ENCODE measurements at places on chromosomes 3 and 15.

GRCh38 chr3:127262533-127262932 is 25.3 kb downstream of the PRR20G start:
- no peak for DNase-seq

DNA sequence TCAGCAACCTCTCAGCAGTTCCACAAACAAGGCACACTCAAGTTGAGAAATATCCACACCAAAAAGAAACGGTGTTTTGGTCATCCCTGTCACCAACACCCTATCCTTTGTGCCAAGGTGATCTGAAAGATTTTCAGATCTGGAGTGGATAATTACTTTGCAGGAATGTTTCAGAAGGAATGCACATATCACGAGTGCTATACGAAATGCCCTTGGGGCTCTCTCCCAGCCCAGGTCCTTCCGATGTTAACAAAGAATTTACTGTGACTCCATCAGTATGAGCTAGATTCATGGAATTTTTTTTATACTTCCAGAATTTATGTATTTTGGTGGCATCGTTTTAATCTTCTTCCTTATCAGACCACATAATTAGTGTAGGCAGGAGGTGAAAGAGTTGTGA is 105.0 kb downstream of the GRM7 start:
- DNase-seq = no peak

DNA sequence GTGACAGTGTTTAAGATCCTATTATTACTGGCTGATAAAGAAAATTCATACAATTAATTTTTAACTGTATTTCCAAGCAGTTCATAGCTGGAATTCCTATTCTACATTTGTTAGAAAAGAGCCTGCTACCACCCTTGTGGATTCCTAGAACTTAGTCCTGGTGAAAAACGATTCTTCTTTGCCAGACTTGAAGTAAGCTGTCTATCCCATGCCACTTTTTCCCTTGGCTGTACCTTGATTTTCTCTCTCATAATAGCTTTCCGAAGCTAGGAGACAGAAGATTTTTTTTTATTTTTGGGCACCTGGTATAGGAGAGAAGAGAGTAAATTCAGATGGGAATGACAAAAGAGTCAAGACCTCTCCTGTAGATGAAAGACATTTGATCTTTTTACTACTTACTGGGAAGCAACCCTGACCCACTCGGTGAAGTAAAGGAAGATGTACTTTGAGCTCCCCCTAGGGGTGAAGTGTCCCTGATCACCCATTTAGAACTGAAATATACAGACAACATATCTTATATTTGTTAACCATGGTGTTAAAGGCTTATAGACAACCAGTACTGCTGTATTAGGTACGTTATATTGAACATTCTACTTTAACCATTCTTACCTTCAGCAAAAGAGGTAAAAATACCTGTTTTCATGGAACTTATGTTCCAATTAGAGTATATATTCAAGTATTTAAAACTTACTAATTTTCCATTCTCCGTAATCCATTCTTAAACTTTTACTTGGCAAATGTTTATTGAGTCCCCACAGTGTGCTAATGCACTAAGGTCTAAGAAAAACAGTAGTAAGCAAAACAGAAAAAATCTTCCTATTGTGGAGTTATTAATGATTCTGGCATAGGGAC is 36.2 kb upstream of the C3orf38 start:
- DNase-seq = peak; percentile 65

- DNase-seq = no peak
These were observed 12.5 kb upstream of the THRB start for GRCh38 chr3:24506966-24507775.

DNA sequence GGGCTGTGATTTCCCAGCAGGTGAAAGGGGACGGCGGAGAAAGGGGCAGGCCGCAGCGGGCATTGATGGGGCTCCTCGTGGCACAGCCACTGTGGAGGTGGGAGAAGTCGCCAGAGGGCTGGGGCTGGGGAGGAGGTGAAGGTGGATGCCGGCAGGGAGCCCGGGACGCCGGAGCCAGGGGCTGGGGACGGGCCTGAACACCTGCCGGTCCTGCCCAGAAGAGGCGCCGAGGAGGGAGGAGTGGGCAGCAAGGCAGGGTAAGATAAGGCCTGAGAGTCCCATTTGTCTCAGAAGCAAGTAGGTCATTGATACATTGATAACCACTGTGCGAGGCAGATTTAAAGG is 571 bp upstream of the RARRES1 start:
- DNase-seq = no peak

GRCh38 chr15:75368689-75369239 is 357 bp upstream of the MAN2C1 start:
- DNase-seq = no peak

DNA sequence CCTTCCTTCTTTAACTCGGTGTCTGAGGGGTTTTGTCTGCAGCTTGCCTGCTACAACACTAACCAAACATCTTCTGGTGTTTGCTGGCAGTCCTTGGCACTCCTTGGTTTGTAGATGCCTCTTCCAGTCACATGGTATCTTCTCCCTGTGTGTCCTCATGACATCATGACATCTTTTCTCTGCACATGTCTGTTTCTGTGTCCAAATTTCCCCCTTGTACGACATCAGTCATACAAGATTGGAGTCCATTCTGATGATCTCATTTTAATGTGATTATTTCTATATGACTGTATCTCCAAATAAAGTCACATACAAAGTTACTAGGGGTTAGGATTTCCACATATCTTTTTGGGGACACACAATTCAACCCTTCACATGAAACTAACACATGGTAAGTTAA is 152.3 kb upstream of the LRRN1 start:
- no peak for DNase-seq

DNA sequence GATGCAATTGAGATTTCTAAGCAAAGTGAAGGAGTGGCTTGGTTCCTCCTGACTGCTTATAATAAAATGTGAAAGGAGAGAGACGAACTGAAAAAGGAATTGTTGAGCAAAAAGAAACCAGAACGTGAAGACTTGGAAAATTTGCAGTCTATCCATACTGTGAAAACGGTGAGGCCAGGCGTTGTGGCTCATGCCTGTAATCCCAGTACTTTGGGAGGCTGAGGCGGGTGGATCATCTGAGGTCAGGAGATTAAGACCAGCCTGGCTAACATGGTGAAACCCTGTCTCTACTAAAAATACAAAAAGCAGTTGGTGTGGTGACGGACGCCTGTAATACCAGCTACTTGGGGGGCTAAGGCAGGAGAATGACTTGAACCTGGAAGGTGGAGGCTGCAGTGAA is 56.7 kb upstream of the TSPAN3 start:
- no peak for DNase-seq

GRCh38 chr15:70538278-70538677 is 225.1 kb downstream of the UACA start:
- no peak for DNase-seq

- DNase-seq = no peak
These were observed 107.4 kb downstream of the APBA2 start for GRCh38 chr15:28993051-28993719.

GRCh38 chr3:181050738-181051137 is 61.2 kb upstream of the DNAJC19 start:
- no peak for DNase-seq

GRCh38 chr3:139935866-139936817 is 1.2 kb downstream of the CLSTN2 start:
- no peak for DNase-seq

DNA sequence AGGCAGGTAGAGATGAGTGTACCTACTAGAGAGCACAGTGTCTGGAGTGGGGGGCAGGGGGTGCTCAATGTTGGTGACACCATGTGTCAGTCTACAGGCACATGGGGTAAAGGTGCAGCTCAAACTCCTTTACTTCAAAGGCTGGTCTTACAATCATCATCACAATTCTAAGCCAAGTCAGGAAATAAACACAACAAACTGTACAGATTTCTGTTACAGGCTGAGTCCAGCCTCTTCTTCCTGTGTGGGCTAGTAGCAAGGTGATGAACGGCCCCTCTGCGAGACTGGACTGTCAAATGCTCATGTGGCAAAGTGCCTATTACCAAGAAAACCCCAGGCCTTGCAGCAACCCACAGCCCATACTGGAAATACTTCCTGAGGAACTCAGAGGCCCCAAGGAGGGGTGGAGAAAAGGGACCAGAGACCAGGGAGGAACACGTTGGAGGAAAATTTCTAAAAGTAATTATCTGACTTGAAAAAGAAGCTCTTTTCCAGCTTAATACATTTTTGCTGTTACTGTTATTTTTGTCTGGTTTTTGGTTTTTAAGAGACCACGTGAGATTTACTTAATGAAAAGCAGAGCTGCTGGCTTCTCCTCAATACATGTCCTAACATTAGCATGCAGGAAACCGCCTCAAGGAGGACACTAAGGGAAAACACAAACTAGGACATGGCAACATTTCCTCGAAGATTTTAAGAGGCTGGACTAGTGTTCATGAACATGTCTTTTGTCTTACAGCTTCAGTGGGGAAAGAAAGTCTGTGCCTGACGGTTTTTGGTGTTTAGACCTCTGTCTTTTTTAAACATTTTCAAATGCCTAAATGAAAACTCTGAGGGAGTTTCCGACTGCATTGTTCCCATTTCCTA is 29.5 kb downstream of the TBC1D2B start:
- no peak for DNase-seq

GRCh38 chr3:151931171-151931570 is 57.7 kb downstream of the SUCNR1 start:
- DNase-seq = no peak

- DNase-seq = no peak
These were observed 38.7 kb downstream of the RTP4 start for GRCh38 chr3:187406927-187407326.

DNA sequence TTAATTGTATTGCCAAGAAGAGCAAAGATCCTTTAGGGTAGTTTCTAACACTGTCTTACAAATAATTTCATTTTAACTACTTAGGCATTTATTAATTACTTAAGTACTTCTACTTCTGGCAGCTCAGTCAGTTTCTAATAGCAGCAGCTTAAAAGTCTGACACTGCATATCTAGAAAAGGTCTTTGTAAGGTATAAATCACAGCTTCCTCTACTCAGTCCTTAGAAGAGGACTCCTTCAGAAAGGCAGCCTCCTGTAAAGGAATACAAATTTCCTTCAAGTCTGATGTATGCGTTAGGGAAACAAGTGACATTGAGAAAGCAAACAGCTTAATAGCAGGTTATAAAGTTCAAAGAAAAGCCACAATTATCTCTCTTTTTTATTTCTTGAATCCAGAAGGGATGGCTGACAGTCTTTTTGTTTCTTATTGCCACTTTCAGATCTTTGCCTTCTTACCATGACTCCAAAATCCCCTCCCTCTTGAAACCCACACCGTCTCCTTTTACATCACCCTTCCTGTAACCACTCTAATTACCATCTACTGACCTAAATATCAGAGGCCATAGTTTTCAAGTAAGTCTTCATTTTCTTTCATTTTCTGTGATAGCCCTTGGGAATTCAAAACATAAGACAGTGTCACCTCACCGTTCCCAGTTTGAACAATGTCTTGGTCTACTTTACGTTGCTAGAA is 109.5 kb downstream of the CGGBP1 start:
- no peak for DNase-seq

GRCh38 chr15:70426096-70426821 is 328.5 kb upstream of the TLE3 start:
- DNase-seq = peak; percentile 17

GRCh38 chr3:135994708-135995337 is 29.3 kb downstream of the PPP2R3A start:
- no peak for DNase-seq

DNA sequence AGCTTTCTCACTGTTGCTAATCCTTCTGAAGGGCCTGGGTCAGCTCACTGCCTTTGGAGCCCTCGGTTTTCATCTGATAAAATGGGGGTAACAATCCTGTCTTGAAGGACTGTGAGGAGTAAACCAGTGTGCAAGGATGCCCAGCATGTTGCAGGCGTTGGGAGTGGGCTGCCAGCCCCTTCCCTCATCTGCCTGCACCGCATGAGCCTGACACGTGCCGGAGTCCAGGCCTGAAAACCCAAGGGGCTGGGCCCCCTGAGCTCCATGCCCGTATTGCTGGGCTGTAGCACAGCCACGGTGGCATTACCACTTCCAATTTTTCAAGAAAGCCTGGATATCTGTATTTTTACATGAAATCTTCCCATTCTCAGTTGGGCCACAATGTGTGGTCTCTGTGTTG is 98.1 kb downstream of the DNAJB8 start:
- DNase-seq = no peak

GRCh38 chr3:56854856-56855611 is 53.3 kb upstream of the ARHGEF3 start:
- DNase-seq = no peak

DNA sequence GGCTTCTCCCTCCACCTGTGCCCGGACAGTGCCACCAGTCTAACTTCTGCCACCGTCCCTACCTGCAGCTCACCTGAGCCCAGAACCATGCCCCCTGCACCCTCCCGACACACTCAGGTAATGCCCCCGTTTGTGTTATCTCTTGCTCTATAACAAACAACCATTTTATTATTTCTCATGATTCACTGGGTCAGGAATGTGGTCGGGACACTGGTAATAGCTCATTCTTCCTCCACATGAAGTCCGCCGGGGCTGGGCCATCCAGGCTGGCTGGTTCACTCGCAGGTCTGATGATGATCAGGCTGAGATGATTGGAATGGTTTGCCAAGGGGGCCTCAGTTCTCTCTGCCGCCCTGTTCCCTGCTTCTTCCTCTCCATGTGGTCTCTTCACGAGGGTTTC is 20.3 kb upstream of the NR2E3 start:
- DNase-seq = no peak

GRCh38 chr3:88828466-88828865 is 279.0 kb upstream of the EPHA3 start:
- DNase-seq = no peak

DNA sequence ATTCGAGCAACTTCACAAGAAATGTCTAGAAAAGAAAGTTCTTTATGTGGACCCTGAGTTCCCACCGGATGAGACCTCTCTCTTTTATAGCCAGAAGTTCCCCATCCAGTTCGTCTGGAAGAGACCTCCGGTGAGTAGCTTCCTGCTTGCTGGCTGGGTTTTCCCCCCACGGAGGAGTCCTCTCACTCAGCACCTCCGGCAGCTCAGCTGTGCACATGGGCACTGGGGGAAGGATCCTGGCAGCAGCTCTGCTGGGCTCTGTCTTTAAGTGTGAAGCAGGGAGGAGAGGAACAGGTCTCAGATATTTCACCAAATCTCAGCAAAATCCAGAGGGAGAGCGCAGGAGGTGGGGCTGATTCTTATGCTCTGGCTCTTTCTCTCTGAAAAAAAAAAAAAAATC is 684 bp downstream of the CAPN3 start:
- DNase-seq = no peak

- DNase-seq = no peak
These were observed 65.9 kb downstream of the POLR2M start for GRCh38 chr15:57772223-57772957.

DNA sequence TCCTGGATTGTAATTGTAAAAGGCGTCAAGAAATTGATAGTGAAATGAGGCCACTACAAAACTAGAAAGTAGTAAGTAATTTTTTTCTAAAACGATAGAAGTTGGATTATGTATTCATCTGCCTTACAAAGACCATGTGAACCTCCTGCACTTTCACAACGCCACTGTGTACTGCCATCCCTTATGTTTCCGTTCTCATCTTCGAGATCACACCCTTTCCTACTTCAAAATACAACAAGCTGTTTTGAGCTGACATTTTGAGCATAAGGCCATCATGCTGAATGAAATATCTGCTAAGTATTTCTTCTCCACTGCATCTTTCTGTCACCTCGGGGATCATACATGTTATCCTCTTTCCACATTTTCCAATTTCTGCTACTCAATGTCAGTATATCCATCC is 885.5 kb downstream of the ROBO1 start:
- no peak for DNase-seq
